ENCODE measurements at places on chromosomes 5 and 9.

DNA sequence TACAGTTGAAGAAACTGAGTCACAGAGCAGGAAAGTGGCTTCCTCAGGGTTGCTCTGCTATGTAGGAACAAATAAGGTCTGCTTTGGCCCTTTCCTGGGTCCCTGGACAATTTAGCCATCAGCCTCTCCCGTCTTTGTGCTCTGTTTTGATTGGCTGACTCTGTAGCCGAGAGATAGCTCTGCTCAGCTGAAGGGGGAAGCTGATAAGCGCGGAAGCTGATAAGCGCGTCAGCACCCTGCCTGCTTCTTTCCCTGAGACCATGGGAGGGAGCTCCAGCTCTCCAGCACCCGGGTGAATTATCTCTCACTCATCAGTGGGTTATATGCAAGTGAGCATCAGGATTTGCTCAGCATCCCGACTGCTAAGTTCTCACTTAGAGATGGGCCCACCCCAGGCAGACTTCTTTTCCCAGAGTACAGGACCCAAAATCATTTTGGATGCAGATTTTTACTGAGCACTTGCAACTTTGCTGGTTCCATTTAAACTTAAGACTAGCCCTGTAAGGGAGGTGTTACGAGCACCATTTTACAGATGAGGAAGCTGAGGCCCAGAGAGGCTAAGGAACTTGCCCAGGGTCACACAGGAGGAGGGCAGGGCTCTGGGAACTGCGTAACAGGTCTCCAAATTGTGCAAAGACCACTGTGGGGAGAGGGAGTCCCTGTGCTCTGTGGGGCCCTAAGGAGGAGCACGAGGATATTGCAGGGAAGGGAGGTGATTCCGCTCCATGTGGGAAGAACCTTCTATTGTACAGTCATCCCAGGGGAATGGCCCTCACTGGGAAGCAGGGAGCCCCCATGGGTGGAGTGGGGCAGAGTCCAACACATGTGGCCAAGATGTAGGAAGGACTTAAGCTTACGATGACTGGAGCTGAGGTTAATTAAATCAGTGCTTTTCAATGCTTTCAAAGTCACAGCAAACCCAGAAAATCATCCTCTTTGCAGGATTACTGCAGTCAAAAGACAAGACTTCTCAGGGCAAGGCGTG, 83.7 kb upstream of the ORM1 start:
- no peak for DNase-seq

DNA sequence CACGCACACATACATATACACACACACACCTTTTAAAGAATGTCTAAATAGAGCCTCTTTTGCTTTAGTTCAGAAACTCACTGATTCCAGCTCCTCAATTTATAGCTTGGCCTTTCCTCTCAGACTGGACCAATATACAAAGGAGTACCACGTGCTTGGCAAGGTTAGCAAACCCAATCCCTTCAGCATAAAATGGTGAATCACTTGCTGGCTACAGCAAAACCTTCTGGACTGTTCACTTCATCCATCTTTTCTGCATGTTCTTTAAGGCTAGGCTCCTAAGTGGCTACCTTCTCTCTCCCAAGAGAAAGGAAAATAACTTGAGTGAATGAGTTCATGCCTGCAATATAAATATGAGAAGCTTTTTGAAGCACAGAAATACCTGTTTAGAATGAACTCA, 109.7 kb downstream of the LPAR1 start:
- no peak for DNase-seq

GRCh38 chr5:155229135-155229534, 215.6 kb downstream of the KIF4B start:
- DNase-seq = no peak

DNA sequence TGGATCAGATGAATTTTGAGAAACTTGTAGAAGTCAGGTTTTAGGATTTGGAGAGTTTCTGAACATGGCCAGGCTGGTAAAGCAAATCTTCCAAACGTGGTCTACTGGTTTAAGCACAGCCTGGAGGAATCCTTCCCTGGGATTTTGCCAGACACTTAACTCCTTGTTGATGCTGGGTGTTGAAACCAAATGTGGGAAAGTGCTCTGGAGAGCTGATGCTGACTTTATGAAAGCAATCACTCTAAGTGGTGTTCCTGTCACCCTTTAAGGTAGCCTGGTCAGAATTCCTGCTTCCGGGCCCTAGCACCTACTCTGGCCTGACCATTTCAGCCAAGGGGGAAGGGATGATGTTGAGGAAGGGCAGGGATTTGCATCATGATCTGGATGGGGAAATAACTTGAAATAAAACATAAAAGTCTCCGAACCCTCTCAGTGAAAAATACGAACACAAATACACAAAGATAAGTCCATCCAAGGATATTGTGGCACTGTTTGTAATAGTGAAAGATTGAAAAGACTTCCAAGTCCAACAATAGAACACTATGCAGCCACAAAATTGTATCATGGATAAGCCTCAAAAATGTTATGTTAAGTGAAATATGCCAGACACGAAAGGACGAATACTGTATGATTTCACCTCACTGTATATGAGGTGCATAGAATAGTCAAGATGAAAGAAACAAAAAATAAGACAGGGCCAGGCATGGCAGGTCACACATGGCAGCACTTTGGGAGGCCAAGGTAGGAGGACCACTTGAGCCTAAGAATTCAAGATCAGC, 57.7 kb downstream of the PDE6A start:
- DNase-seq = no peak

DNA sequence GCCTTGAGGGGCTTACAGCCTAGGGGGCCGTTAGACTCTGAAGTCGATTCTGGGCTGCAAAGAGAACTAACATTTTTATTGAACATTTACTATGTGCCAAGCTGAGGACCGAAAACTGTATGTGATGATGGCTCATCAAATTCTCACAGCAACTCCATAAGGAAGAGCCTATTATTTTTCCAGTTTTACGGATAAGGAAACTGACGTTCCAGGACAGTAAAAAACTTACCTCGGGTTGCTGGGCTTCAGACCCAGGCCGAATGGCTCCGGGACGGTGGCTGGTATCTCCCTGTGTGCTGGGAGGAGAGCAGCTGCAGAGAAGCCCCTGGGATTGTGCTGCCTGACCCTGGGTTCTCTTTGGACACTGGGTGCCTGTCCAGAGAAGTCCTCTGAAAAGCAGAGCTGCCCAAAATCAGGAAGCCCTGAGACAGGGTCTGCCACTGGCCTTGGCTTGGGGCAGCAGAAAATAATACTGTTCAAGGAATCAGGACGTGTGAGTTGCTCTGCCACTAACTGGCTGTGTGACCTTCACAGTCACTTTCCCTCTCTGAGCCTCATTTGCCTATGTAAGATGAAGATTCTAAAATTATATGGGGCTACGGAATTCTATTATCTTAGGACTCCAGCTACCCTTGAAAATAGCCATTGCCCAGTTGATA, 116.3 kb upstream of the CPEB4 start:
- no peak for DNase-seq

- no peak for DNase-seq
Measured at GRCh38 chr5:87137283-87137682, 130.4 kb upstream of the RASA1 start.

GRCh38 chr9:95435074-95435728, 81.6 kb downstream of the PTCH1 start:
- no peak for DNase-seq

DNA sequence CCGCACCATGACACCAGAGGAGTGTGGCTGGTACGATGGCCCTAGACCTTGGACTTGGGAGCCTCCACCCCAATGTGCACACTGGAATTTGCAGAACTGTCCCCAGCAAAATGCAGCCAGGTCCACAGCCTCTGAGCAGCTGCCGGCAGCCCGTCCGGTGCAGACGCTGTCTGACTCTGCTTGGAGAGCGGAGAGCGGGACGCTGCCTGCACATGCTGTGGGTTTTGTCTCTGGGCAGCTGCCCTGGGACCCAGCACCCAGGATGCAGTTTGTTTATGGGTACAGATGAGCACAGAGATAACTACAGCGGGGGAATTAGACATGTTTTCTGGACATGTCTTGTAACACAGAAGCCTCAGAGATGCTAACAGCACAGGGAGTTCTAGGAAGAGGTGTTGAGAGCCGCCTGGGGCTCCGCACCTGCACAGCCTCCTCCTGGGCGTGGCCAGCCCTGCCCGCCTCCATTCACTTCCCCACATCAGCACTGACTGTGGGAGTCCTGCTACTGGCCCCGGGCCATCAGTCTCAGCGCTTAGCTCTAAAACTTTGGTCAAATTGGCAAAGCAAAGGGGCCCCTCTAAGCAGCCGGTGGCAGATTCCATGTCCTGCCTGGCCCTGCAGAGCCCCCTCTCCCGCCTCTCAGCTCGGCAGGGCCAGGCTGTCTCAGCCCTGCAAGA, 159.6 kb downstream of the IRX2 start:
- no peak for DNase-seq

Data from CD4-positive, alpha-beta T cell treated with Interleukin-12 subunit alpha and Interleukin-12 subunit beta, for 1 hour (primary cell).